ENCODE measurements at places on chromosomes 1 and 21.

DNA sequence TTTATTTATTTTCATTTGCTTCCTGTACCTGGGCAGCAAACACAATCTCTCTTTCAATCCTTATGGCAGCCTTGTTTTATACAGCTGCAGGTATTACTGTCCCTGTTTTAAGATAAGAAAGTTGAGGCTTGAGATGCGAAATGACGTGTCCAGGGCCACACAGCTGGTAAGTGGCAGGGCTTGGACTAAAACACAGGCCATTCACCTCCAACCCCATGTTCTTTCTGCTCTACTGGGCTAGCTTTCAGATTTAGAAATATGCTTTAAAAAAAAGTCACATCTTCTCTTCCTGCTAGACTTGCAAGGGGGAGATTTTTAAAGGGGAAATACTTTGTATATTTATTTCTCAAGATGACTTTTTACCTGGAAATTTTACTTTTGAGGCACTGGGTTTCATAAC is 62.8 kb downstream of the CNST start:
- DNase-seq: no peak

DNA sequence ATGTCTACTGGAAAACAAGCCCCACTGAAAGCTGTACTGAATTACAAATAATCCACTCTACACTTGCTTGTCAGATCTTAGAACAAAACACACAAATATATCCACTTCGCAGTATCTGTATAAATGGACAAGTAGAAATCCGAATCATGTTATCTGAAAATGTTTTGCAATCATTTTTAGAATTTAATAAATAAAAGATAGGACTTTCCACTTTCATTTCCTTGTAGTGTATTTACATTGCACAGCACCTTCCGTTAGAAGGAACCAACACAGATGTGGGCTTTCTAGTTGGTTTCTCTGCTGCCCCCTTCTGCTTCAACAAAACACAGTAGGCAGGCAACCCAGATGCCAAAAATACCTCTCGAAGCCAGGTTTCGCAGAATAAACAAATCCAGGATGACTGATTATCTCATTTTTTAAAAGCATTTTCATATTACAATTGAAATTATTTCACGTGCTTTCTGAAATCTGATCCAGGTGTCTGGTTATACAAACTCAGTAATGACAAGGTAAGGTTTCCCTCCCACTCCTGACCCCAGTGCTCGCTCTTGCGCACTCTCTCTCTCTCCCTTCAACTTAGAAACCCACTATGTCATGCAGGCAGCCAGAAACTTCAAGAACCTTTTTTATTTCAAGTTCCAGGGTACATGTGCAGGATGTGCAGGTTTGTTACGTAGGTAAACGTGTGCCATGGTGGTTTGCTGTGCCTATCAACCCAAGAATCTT is 389.9 kb downstream of the SMYD3 start:
- DNase-seq: peak; percentile 39

GRCh38 chr1:3543076-3544039 is 68.0 kb downstream of the MEGF6 start:
- DNase-seq: no peak

DNA sequence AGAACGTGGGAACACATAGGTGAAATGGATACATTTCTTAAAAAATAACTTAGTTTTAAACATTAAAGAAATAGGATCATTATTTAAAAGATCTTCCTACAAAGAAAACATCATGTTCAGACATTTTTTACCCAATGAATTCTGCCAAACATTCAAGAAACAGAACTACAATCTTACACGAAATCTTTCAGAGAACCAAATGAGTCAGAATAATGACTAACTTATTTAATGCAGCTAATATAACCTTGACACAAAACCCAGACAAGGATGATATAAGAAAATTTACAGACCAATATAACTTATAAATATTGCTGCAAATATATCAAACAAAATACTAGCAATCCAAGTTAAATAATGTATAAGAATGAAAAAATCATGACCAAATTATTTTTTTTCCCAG is 220.1 kb upstream of the KCNK2 start:
- DNase-seq: no peak

DNA sequence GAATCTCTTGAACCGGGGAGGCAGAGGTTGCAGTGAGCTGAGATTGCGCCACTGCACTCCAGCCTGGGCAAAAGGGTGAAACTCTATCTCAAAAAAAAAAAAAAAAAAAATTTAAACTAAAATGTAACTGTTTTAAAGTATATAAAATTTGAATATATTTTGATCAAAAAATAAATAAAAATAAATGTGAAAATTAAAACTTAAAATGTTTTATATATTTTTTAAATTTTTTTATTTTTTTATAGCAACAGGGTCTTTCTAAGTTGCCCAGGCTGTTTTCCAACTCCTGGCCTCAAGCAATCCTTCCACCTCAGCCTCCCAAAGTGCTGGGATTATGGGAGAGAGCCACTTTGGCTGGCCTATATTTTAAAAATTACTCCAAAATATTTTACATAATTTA is 15.2 kb upstream of the FAM76A start:
- no peak for DNase-seq

- DNase-seq: no peak
Observed at GRCh38 chr1:167467126-167467710, 51.1 kb downstream of the CD247 start.

GRCh38 chr21:41624674-41625310 is 116.8 kb upstream of the TMPRSS2 start:
- no peak for DNase-seq

GRCh38 chr1:40838980-40839942 is 22.9 kb downstream of the CITED4 start:
- no peak for DNase-seq

GRCh38 chr1:59522925-59523505 is 226.1 kb downstream of the FGGY start:
- DNase-seq: peak; percentile 15

GRCh38 chr1:214857716-214858115 is 224.8 kb upstream of the KCNK2 start:
- DNase-seq: no peak

GRCh38 chr1:209038735-209039134 is 544.8 kb upstream of the CAMK1G start:
- DNase-seq: no peak

DNA sequence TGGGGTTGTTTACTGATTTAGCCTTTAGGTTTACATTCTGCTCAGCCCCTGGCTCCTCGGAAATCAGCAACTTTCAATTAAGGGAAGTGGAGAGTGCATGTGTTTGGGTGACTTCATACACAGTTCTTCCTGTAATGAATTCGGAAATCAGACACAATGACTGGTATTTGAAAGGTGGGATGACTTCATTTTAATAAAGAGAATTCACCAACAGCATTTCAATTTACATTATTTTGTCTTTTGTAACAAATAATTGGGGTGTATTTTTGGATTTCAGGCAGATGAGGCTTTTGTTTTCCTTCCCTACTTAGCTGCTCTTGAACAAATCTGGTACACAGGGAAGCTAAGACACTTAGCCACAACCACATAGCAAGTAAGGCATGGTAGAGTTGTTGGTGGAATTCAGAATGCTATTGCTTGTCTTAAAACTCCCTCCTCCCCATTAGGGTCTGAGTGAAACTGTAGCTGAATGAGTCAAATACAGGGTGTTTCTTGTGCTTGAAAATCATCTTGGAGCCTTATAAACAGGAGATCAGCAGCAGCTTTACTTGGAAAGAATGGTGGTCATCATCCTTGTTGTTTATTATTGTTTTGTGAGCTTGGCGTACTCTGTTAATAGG is 917 bp downstream of the STX12 start:
- no peak for DNase-seq

DNA sequence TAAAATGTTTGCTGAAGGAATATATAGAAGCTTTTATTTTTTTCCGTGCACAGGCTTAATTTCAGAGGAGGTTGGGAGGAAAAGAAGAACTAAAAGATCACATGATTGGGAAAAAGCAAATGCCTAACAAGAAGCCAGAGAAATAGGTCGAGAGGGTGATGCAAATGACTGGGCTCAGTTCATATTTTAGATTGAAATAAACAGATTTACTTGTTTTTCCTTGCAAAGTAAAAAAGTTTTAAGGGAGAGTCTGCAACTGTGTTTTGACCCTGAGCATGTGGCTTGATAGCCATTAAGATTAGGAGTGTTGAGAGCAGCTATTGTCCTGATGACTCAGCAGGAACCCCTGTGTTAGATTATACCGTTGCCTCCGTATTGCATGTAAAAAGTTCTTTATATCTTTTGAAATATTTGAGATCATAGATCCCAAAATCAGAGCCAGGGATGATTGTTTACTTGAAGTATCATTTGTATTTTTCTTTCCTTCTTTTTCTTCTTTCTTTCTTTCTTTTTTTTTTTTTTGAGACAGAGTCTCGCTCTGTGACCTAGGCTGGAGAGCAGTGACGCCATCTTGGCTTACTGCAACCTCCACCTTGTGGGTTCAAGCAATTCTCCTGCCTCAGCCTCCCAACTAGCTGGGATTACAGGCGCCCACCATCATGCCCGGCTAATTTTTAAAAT is 20.2 kb downstream of the CLIC4 start:
- no peak for DNase-seq

GRCh38 chr1:218383051-218383450 is 37.9 kb downstream of the TGFB2 start:
- DNase-seq: no peak

DNA sequence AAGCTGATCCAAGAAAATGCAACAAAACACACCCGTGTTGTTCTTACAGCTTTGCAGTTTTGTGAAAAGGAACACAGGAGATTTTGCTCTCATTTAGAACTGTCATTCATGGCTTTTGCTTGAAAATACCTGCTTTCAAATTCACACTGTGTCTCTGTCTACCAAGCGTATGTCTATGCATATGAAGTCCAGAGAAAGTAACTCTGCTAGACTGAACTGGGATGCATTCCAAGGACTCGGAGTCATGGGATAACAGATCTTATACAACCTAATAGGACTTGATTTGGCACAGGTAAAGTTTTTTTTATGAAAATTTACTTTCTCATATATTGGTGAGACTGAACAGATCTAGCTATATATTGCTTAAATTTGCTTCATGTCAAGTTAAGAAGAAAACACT is 102.4 kb downstream of the PTGER3 start:
- no peak for DNase-seq

GRCh38 chr1:85168884-85169283 is 31.9 kb downstream of the SYDE2 start:
- DNase-seq: no peak

- DNase-seq: no peak
Observed at GRCh38 chr1:36565576-36566501, 83.1 kb upstream of the CSF3R start.

GRCh38 chr1:171718216-171718615 is 23.6 kb downstream of the VAMP4 start:
- no peak for DNase-seq

GRCh38 chr21:29671728-29672127 is 268.1 kb downstream of the GRIK1 start:
- no peak for DNase-seq

GRCh38 chr21:42460391-42461184 is 35.4 kb downstream of the RSPH1 start:
- DNase-seq: no peak

DNA sequence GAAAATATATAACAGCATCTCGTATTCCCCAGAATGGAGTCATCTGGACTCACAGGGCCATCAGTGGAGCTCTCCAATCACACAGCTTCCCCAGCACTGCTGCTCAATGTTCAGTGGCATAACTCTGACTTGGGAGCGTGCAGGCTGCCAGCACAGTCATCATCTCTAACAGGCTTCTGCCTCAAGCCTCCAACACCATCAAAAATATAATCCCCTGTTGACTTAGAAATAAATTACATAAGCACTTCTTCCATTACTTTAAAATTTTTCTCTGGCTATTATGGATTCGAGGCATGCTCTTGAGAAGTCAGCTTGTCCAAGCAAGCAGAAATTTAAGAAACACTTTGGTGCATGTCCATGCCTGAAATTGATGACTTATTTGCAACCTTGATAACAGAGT is 6.2 kb downstream of the DUSP23 start:
- DNase-seq: no peak

DNA sequence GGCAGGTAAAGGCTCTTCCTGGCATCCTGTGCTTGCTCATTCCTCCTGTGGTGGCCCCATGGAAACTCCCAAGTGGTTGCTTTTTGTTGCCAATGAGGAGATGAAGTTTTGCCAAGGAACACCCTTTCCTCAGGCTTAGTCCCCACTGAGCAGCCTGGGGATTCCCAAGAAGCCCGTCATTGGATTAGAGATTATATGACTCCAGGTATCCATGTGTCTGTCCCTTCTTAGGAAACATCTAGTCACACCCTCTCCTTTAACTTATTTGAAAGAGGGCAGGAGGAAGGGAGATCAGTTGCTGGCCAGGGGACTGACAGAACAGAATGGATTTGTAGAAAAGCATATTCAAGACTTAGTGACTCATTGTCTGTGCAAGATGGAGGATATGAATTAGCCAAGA is 3.8 kb upstream of the LCE3A start:
- DNase-seq: no peak

DNA sequence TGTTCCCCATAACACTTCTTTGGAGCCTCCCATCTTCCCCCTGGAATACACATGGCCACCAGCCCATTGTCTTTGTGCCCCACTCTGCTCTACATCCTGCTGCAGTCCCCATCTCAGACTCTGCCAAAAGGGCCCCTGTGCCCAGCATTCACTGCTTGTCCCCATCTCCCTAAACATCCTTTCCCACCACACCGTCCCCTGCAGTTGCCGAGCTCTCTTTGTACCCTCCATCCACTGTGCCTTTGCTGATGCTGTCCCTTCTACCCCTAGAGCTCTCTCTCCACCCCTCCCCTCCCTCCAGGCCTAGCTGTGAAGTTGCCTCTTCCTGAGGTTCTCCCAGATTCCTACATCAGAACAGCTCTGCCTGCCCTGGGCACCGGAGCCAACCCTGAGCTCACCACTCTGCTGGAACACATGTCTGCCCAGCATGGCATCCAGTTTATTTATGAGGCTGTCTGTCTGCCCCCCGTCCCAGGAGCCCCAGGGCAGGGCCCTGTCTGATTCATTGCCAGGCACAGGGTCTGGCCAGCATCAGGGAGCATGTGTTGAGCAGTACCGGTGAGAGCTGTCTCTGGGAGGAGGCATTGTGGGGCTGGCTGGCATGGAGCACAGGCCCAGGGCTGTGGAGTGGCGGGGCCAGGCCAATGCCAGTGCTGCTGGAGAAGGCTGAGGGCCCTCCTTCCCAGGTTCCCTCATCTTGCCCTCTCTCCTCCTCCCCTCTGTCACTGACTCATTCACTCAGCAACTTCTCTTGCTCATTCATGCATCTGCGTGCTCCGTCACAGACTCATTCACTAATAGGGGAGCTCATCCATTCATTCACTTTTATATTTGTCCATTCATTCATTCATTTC is 28.8 kb downstream of the EDN2 start:
- DNase-seq: no peak

- no peak for DNase-seq
Observed at GRCh38 chr1:53763911-53764310, 24.9 kb upstream of the GLIS1 start.

GRCh38 chr1:78678324-78678723 is 28.7 kb downstream of the IFI44 start:
- DNase-seq: no peak

Measured in HuH-7 (cell line).